CD4-positive, alpha-beta T cell treated with Interleukin-21 for 1 hour (primary cell): ENCODE measurements at places on chromosomes 13 and 19.

DNA sequence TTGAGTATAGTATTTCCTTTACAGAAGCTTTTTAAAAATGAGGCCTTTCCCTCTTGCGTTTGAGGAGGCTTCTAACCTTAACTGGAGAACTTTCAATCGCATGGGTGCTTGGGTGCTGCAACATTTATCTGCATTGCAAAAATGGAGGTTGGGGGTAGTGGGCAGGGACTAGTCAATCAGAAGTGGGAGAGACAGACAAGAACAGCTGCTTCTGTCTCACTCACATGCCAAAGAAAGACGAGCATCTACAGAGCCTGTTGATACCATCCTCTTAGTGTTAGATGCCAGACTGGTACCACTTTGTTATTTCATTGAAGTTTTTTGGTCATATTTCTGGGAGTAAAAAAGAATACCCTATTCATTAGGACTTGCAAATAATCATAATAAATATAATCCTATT lies 1292.2 kb downstream of the UQCRFS1 start:
- no peak for DNase-seq

DNA sequence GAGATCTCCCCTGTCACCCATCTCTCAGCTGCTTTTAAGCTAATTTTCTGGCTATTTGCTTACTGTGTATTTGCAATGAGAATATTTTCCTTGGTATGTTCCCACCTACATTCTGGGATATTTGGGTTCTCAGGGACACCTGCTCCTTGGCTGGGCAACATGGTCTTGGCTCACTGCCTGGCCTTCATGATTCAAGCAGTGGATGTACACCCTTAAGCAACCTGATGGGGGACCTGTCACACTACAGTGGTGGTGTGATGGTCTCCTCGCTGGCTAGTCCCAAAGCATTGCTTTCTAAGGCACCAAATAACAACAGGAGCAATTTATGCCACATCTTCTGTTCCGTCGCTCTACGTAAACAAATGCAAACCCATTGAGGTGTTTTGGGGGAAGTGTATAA lies 35.3 kb upstream of the RFC3 start:
- no peak for DNase-seq

GRCh38 chr13:44351505-44351854 lies 22.1 kb upstream of the SERP2 start:
- no peak for DNase-seq

DNA sequence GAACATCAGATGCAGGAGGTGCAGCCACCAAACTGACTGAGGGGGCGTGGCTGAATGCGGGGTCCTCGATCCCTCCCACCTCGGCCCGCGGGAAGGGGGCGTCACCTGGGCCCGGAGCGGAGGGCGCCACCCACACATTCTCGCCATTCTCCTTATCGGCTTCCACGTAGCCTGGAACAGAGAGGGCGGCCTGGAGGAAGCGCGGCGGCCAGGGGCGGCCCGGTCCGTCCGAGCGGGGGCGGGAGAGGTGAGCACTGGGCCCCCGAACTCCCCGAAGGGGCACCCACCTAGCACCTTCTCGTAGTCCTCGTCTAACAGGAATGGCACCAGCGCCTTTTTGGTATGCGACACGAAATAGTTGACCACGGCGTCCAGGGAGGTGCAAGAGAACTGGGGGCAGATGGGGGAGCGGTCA lies 11.8 kb downstream of the STAP2 start:
- DNase-seq, result peak; percentile 39

- DNase-seq, result no peak
Observed at GRCh38 chr13:21777813-21778212, 106.9 kb downstream of the FGF9 start.

DNA sequence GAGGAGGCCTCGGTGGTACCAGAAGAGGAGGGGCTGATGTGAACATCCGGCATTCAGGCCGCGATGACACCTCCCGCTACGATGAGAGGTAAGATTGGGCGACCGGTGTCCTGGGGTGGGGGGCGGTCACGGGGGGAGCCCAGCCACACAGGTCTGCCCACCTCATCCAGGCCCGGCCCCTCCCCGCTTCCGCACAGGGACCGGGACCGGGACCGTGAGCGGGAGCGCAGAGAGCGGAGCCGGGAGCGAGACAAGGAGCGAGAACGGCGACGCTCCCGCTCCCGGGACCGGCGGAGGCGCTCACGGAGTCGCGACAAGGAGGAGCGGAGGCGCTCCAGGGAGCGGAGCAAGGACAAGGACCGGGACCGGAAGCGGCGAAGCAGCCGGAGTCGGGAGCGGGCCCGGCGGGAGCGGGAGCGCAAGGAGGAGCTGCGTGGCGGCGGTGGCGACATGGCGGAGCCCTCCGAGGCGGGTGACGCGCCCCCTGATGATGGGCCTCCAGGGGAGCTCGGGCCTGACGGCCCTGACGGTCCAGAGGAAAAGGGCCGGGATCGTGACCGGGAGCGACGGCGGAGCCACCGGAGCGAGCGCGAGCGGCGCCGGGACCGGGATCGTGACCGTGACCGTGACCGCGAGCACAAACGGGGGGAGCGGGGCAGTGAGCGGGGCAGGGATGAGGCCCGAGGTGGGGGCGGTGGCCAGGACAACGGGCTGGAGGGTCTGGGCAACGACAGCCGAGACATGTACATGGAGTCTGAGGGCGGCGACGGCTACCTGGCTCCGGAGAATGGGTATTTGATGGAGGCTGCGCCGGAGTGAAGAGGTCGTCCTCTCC lies 6.3 kb upstream of the LIN7B start:
- DNase-seq, result no peak

DNA sequence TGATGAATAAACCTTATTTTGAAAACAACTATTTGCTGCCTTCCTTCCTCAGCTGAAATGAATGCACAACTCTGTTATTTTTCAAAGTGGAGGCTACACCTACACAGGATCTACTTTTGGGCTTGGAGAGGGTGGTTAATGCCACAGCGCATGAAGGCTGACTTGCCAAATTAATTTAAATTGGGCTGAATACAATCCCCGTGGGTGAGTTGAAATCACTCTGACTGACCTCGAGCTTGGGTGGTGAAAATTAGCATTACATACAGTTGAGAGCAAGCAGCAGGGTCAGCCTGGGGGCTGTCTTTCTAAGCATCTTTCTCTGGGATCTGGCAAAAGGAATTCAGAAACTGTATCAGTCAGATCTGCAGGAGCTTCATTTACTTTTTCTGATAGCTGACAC lies 38.5 kb downstream of the TPT1 start:
- DNase-seq, result no peak

DNA sequence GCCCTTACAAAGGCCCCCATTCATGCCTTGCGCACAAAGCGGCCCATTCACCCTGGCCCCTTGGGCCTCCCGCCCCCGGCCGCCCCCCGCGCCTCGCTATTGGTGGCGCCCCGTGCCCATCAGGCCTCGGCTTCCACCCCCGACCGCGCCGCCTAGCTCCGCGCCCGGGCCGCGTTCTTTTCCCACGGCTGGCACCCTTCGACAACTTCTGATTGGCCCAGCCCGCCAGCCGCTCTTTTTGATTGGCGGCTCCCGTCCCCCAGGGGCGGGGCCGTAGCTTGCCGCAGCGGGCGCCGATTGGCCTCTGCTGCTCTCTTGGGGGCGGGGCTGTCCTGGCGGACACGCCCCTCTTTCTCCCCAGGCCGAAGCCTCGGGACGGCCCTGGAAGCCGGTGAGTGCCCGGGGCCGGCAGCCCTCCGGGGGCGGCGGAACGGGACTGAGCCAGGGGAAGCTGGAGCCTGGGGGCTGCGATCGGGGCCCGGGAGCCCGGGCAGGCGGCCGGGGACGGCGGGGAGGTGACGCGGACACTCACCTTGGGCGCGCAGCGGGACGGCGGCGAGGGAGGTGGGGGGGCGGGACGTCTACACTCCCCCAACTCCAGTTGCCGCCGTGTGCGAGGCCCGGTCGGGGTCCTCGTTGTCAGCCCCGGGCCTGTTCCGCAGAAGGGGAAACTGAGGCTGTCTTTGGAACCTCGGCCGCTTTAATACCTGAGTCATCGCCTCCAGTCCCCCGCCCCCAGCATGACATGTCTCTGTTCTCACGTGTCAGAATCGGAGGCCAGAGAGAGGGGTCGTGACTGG lies at the start of gene MYH14:
Gene MYH14 (plus strand): TSS at position 342 of the 800 bp plus-strand sequence. CDS start 6,744 bp downstream, outside the sequence.
- no peak for DNase-seq

DNA sequence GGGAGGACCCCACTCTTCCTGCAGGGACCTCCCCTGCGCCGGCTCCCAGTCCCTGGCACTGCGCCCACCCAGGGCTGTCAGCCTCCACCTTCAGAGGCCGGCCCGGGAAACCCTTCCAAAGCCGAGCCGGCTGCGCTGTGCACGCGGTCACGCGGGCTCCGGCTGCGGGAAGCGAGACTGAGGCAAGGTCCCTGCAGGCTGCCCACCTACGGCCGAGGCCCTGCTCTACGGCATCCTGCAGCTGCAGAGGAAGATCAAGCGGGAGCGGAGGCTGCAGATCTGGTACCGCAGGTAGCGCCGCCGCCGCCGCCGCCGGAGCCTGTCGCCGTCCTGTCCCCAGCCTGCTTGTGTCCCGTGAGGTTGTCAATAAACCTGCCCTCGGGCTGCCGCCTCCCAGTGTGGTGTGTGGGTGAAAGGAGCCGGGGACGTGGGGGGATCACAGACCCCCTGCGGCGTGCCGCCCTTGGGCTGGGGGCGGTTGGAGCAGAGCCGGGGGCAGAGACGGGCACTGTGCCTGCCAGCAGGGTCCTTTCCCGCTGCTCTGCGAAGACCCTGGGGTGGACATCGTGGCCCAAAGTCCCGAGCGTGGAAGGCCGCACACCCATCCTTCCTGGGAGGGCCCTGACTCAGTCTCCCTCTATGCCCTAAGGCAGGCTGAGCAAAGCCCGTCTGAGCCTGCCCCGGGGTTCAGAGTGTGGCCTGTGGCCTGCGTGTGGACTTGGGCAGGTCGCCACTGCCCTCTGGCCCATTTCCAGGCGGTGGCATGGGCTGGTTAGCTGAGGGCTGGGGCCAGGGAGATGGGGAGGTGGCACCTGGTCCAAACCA lies 5.9 kb downstream of the GAMT start:
- DNase-seq, result no peak

GRCh38 chr19:18587561-18587960 lies 1.0 kb upstream of the REX1BD start:
- no peak for DNase-seq

DNA sequence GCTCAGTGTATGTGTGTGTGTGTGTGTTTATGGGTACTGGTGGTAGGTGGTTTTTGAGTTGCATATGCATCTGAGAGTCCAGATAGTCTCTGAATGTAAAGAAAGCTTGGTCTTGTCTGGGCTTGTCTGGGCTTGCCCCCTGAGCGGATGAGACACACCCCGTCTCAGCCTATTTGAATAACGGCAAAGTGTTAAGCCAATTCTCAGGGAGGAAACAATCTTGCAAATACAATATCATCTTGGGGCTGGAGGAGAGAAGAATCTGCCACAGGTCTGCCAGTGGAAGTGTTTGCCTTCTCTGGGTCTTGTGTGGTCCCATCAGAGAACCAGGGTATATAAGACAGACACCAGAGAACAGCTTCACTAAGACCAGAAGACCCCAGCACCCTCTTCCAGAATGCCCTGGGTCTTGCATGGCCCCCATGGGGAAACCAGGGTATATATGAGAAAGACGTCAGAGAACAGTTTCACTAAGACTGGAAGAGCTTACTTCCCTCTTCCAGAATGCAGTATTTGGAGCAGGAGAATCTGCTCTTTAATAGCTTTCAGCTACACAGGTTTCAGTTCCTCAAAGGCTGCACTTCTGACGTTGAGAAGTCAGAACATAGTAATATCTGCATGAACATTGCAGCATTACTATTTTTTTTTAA lies 13.3 kb downstream of the CD70 start:
- peak; percentile 40 for DNase-seq

DNA sequence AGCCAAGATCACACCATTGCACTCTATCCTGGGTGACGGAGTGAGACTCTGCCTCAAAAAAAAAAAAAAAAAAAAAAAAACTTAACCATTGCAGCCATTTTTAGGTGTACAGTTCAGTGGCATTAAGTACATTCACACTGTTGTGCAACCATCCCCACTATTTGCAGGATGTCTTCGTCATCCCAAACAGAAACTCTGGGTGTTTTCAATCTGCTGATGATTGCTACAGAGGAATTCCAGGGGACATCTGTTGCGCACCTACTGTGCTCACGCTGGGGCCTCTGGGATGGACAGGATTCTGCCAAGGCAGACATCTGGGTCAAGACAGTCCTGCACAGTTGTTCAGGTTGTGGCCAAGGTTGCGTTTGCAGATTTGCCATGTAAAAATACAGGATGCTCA lies 2.4 kb upstream of the APOC4 start:
- DNase-seq, result no peak

DNA sequence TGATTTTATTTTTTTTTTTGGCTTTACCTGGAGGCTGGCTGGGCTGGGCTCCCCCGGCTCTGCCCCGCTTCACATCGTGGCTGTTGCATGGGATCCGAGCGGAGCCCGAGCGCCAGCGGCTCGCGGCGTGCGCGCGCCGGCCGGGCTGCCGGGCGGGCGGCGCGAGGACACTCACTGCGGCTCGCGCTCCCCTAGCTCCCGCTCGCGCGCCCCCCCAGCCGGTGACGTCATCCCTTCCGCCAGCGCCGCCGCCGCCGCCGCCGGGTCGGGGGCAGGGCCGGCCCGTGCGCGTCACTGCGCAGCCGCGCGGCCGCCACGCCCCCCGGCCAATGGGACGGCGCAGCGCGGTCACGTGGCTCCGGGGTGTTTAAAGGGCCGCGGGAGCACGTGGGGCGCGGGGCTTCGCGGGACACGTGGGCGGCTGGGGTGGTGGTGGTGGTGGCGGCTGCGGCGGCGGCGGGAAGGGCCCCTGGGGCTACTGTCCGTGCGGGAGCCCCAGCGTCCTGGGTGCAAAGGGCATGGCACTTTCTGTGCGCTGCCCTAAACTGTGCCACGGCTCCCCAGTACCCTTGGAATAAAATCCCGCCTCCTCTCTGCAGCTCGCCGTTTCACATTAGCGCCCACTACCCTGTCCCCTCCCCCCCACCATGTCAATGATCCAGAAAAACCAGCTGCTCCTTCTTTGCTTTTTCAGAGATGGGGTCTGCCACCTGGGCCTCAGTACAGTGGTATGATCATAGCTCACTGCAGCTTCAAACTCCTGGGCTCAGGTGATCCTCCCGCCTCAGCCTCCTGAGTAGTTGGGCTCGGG lies at the start of gene PTPRS:
Gene PTPRS (minus strand): TSS at position 176 of the 811 bp plus-strand sequence. CDS start 54,672 bp downstream, outside the sequence.
- peak; percentile 58 for DNase-seq

DNA sequence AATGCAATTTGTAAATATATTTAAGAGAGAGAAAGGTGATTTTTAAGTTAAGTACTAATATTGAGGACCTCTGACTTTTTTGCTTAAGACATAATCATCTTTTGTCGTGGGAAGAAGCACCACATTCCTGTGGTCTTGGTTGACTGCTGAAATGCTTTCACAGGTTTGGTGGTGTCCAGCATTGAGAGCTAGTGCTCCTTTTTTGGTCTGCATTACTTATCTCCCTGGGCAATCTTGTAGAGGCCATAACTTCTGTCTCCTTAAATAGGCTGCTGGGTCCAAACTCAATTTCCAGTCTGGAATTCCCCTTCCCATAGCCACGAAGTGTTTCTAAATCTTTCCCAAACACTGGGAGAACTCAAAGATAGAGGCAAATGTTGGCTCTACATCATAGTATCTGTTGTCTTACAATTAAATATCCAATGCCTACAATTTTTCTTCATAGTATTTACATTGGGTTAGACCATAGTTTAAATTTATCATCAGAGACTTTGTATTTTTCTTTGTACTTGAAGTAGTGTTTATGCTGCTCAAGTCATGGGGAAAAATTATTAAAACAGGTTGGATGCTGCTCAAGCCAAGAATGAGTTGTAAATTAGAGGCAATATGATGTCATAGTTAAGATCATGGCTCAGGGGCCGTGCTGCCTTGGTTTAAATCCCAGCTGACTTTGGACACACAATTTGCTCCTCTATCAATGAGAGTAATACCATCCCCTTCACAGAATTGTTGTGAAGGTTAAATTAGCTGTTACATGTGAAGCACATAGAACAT lies 105.6 kb downstream of the POSTN start:
- DNase-seq, result no peak

- no peak for DNase-seq
Observed at GRCh38 chr13:112464720-112465119, 88.6 kb downstream of the SPACA7 start.

GRCh38 chr19:571566-571974 lies 826 bp upstream of the BSG start:
- peak; percentile 39 for DNase-seq
